ENCODE measurements at places on chromosomes 2 and 18.

DNA sequence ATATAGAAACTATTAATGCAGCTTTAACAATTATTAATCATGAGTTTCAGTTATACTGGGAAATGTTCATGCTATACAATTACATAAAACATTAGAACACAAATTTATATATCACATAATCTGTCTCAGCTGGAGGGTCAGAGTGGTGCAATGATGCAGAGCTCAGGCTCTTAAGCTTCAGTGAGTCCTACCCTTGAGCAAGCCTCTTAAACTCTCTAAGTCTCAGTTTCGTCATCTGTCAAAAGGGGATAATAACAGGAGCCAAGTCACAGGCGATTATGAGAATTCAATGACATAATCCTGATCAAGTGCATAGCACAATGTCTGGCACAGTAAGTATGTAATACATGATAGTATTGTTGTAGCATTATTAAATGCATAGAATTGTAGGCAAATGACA lies 46.0 kb downstream of the LAMA1 start:
- no peak for DNase-seq

DNA sequence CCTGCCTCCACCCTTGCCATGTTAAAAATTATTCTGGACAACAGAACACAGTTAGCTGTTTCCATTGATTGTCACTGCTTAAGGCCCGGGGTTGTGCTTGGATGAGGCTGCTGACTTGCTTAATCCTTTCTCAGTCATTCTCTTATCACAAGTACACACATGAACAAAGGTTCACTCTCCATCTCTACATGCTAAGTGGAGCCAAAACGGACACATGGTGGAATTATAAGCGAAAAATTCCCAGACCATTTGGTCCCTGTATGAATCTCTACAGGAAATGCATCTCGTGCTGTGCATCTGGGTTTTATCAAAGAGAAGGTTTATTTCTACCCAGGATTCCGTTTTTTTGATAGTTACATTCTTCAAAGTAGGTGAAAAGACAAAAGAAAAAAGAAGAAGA lies 177.5 kb upstream of the ETAA1 start:
- no peak for DNase-seq

- DNase-seq = no peak
Measured at GRCh38 chr18:55525845-55526244, 62.1 kb downstream of the TCF4 start.

GRCh38 chr2:3139906-3140305 lies 237.7 kb downstream of the EIPR1 start:
- no peak for DNase-seq

DNA sequence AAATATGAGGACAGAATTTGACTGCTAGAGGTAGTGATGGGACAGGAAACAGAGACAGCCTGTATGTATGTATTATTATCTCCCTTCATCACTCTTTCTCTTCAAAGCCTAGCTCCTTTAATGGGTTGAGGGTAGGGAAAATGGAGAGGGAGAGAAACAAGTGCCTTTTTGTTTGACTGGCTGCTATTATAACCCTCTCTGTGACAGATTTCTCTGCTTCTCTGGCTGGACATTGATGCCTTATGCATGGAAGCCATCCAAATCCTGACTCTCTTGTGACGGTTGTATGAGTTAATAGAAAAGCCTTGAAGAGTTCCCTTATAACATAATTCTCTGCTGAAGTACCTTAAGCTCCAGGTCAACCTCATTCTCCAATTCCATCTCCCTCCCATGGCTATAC lies 118.5 kb upstream of the COL5A2 start:
- DNase-seq = no peak

DNA sequence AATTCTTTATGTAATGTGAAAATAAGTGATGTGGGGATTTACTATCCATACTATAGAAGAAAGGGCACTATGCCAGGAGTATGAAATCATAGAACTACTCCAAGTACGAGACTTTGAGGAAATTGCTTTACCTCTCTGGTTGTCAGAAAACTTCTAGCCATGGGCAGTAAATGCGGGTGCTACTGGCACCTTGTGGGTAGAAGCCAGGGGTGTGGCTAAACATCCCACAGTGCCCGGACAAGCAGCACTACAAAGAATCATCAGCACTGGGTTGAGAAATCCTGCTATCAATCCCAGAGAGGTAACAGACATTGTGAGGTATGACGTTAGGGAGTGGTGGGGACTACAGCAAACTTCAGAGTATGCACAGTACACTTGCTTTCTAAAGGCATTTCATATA lies 453.5 kb upstream of the TNP1 start:
- DNase-seq = no peak

DNA sequence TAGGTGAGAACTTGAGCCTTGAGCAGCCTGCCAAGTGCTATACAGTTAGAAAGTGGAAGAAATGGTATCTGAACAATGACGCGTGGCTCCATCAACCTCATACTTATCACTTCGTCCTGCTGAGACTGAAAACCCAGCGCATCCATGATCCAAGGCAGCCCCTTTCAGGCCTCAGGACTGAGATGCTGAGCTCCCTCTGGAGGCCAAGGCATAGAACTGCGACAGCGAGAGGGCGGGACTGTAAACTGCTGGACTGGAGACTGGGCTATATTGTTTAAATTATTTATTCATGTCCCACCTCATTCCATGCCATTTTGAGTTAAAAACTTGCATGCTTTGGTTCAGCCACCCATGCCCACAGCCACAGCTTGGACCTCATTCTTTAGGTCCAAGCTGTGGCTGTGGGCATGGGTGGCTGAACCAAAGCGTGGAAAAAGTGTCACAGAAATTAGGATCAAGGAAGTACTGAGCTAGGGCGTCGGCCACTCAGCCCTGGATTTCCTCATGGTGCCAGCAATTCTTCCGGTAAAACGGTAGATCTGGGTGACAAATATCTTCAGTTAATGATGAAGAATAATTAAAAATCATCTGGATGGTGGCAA lies 195.5 kb downstream of the L3MBTL4 start:
- no peak for DNase-seq

GRCh38 chr18:11392980-11393885 lies 216.2 kb upstream of the SLC35G4 start:
- no peak for DNase-seq

DNA sequence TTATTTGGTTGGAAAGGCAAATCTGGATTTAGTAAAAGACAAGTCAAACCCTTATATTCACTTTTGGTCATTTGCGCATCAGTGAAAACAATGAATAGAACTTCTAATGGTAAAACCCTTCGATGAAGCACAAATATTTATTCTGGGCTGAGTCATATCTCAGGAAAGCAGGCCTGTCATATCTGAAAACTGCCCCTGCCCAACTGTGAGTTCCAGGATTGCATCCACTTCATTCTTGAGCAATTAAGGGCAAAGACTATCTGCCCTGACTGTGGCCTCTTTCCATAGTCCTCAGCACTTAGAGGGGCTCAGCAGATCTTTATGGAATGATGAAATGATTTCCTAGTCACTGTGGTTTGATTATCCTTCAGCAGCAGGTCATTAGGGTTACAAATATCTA lies 795.2 kb upstream of the ID2 start:
- no peak for DNase-seq

DNA sequence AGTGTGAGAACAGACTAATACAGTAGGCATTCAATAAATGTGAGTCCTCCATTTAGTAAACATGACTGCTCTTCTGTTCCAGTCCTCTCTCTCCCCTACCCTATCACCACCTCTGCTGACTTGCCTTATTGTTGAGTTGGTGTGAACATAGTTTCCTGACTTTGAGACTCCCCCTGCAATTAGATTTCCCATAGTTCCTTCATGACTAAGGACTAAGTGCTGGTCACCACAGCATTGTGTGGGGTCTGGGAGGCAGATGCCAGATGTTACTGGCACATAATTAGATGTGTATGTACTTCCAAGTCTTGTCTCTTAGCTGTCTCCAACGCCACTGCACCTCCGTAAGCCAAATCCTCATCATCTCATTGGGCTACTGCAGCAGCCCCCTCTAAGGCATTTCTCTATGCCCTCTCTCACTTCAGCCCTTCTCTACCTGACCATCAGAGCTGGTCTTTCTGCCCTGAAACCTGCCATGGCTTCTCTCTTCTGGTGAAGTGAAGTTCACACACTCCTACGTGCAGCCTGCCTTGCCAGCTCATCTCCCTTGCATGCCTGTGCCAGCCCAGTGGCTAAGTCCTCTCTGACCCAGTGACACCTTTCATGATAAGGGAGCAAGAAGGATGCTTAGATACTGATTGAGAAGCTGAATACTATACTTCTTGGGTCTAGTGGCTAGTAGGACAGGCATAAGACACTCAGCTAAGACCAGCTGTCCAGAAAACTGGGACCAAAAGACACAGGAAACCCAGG lies 81.6 kb upstream of the ALPP start:
- DNase-seq = no peak

DNA sequence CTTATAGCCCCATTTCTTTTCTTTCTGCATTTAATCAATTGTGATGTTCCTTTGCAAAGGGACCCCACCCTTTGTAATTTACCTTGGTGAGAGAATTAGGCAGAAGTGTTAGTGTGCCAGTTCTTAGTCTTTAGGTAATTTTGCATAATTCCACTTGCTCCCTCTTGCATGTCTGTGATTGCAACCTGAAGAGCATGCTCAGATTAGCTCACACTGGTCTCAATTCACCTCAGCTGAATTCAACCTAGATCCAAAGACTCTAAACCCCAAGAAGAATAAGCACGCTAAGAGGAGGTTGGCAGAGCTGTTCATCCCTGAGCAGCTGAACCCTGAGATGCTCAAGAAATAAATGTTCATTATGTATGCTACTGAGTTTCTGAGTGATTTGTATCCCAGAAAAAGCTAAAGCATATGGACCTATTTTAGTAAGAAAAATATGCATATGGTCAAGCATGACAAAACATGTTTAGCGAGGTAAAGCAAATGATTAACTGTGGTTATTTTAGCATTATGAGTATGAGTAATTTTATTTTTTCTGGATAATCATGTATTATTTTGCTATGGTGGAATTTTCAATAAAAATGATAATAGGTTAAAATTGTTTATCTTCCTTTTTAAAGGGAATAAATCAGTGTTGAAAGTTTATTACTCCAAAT lies 299.2 kb upstream of the ZSWIM2 start:
- DNase-seq = no peak

DNA sequence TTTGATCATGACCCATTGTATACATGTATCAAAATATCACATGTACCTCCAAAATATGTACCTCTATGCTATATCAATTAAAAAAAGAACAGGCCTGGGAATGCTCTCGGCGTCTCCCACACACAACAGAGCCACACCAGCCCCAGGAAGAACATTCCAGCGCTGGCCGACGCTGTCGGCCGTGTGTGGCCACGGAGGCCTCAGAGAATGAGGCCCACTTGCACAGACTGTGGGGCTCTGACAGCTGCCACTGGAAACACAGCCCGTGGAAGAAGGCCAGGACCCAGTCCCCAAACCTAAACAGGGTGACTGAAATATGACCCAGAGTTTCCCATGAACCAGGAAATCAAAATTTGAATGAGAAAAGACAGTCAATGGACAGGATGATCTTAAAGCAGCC lies 69.7 kb downstream of the EIPR1 start:
- no peak for DNase-seq

GRCh38 chr2:23806201-23806600 lies 120.7 kb downstream of the ATAD2B start:
- DNase-seq = no peak

DNA sequence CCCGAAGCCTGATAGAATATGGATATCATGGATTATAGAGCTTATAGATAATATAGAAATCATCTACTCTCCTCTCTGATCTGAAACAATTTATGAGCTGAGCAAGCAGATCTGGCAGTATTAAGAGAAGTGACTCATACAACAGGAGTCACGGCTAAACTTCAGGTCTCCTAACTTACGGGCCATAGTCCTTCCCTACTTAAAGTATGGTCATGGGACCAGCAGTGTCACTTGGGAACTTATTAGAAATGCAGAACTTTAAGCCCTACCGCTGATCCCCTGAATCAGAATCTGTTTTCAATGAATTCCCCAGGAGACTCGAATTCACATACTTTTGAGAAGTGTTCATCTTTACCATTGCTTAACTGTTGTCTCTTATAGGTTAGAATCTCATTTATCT lies 195.7 kb upstream of the FANCL start:
- DNase-seq = no peak

- no peak for DNase-seq
Measured at GRCh38 chr18:5461041-5461440, 82.8 kb downstream of the EPB41L3 start.

DNA sequence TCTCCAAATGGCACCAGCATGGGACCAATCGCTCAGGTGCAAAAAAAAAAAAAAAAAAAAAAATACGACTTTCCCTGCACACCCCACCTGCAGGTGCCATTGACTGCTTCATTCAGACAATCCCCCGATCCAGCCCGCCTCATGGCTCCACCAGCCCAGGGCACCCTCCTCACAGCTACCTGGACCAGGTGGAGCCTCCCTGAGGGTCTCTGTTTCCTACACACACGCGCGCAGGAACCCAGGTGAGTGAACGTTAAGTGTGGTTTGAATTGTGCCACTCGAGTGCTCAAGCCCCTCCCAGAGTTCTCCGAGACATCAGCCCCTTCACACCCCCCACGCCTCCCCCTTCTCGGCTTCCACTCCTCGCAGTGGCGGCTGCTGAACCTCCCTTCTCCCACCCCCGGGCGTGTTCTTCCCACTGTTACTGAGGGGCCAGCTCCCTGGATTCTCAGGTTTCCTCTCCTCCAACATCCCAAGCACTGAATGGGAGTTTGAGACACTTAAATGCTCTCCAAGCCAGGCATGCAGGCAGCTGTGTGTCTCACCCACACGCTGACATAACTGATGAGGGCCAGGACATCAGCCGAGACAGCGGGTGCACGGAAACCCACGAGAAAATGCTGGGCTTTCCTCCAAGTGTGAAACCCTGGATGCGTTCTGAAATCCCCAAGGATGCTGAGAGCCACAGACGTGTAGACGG lies 88.8 kb upstream of the SNTG2 start:
- DNase-seq = no peak

- DNase-seq = no peak
Measured at GRCh38 chr2:176592216-176592615, 323.0 kb downstream of the MTX2 start.

GRCh38 chr2:69177063-69177771 lies 164.2 kb downstream of the ANTXR1 start:
- no peak for DNase-seq

- no peak for DNase-seq
Measured at GRCh38 chr2:153222231-153223165, 256.1 kb downstream of the RPRM start.

- DNase-seq = no peak
Measured at GRCh38 chr2:96325041-96325883, at the start of gene ITPRIPL1. Gene ITPRIPL1 (plus strand): TSS chr2:96325317. CDS start chr2:96325840, 523 bp downstream.

GRCh38 chr2:105102963-105103421 lies 65.1 kb downstream of the MRPS9 start:
- DNase-seq = no peak
